ENCODE measurements at places on chromosomes 4 and X.
A peak's percentile ranks its signal among the peaks of the same experiment; 100 is the strongest.

GRCh38 chr4:17241835-17242234 lies 270.1 kb downstream of the QDPR start:
- DNase-seq, result no peak

- DNase-seq, result peak; percentile 33
Measured at GRCh38 chr4:48546336-48546735, 56.3 kb downstream of the ZAR1 start.

DNA sequence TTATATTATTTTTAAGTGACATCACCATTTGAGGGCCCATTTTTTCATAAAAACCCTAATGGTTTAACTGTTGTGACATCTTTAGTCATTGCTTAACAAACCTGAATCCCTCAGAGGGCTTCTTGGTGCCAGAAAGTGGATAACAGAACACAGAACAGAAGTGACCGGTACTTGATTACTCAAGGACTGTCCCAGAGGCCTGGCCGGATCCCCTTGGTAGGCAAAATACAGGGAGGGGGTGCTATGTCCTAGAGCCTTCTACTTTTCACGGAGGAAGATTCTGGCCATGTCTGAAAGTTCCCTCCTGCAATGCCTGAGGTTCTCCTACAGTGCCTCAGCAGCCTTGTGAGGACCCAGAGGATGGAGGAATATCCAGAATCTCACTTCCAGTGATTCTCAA lies 94.3 kb upstream of the DCLK2 start:
- no peak for DNase-seq

- no peak for DNase-seq
Measured at GRCh38 chrX:57583477-57583876, 8.3 kb upstream of the ZXDB start.

DNA sequence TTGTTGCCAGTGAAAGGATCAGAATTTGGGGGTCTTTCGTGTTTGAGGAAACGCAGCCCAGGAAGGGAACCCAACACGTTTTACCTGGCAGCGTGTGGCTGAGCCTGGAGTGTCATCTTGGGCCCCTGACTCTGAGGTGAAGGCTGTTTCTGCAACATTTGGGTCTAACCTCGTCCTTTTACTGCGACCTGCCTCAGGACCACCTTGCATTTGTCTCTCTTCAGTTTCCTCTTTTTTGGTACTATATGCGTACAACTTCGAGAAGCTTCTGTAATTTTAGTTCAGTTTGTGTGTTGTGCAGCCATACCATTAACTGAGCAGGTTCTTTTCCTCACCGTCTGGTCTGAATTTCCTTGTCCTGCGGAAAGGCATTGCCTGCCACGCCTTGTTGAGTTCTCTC lies 61.5 kb downstream of the TMEM131L start:
- DNase-seq, result no peak

Data from G401 (cell line).